ENCODE measurements at places on chromosomes 7 and 10.

GRCh38 chr7:114711241-114711640 lies 210.7 kb upstream of the MDFIC start:
- no peak for DNase-seq

DNA sequence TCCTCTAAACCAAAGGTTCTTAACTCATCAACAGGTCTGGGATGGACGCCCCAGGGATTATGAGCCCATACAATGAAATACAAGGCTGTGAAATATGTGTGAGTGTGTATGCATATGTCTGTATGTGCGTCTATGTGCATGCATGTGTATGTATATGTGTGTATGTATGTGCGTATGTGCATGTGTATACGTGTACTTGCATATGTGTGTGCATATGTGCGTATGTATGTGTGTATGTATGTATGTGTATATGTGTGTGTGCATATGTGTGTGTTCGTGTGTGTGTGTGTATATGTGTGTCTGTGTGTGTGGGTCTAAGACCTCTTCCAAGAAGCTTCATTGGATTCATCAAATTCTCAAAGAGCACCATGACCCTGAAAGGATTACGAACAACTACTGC lies 112.3 kb downstream of the SFMBT2 start:
- DNase-seq = no peak

- no peak for DNase-seq
Measured at GRCh38 chr10:132145002-132145401, 41.7 kb upstream of the DPYSL4 start.

- DNase-seq = no peak
Measured at GRCh38 chr7:138400400-138400886, 59.6 kb upstream of the TRIM24 start.

DNA sequence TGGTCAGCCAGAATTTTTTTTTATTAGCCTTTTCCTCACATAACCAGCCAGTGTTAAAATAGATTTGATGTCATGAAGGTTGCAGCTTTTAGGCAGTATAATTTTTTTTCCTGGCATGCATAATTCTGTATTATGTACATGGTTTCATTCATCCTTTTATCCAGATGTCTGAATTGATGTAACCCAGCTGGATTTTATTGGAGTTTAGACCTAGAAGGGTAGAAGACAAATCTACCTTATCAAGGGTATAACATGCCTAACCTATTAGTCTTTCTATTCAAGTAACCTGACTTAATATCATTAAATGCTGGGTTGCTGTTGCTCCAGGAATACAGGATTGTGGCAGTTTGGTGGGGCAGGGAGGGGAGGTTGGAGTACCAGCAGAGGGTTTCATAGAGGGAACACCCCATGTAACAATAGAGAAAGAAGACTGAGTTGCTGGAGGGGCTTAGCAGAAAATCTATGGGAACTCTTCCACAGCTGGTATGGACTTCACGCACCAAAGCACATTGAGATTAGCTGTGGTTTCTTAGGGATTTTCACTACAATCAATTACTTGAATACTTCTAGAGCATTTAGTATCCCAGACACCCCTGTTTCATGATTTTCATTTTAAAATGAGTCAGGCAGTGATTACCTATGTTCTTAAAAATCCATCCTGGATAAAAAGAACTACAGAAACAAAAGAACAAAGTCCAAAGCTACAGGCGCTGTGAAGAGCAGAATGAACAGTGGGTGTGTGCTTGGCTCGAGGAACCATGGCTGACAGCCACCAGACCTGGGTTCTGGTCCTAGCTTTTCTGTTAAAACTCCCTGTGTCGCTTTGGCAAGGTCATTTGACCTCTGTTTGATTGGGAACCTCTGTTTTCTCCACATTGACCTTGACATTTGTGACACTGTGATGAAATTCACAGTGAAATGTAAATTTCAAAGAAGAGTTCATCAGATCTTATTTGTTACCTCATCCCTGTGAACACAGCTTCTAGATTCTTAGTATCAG lies 93.5 kb downstream of the CREM start:
- no peak for DNase-seq

DNA sequence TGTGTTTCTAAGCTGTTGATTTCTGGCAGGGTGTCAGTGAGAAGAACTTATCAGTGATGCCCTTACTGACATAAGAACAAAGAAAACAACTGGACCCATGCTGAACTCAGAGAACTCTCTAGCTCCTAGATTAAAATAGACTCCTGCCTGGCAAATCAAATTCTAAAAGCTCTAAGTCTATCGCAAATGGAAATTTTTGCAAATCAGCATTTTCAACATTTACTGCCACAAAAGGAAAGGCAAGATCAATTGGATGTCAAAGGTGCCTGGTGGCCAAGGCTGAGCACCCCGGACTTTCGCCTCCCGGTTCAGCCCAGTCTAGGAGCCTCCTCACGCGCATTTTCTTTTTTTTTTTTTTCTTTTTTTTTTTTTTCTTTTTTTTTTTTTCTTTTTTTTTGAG lies 251.6 kb downstream of the TCERG1L start:
- no peak for DNase-seq

DNA sequence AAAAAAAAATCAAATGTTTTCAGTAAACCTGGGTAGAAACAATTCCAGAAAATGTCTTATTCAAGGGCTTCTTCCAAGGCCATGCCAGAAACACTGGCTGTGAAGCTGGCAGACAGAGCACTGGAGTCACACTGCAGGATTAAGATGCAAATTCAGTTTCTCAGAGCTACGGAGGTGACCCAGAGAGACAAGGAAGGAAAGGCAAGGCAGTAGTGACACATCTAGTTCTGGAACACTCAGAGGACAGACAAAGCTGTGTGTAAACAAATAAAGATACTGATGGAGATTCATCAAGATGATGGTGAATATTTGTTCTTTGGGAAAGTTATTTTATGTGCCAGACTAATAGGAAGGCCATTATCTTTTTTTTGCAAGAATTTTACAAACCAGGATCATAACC lies 608.3 kb upstream of the C7orf33 start:
- no peak for DNase-seq

GRCh38 chr10:6659451-6659850 lies 79.4 kb upstream of the PRKCQ start:
- no peak for DNase-seq

DNA sequence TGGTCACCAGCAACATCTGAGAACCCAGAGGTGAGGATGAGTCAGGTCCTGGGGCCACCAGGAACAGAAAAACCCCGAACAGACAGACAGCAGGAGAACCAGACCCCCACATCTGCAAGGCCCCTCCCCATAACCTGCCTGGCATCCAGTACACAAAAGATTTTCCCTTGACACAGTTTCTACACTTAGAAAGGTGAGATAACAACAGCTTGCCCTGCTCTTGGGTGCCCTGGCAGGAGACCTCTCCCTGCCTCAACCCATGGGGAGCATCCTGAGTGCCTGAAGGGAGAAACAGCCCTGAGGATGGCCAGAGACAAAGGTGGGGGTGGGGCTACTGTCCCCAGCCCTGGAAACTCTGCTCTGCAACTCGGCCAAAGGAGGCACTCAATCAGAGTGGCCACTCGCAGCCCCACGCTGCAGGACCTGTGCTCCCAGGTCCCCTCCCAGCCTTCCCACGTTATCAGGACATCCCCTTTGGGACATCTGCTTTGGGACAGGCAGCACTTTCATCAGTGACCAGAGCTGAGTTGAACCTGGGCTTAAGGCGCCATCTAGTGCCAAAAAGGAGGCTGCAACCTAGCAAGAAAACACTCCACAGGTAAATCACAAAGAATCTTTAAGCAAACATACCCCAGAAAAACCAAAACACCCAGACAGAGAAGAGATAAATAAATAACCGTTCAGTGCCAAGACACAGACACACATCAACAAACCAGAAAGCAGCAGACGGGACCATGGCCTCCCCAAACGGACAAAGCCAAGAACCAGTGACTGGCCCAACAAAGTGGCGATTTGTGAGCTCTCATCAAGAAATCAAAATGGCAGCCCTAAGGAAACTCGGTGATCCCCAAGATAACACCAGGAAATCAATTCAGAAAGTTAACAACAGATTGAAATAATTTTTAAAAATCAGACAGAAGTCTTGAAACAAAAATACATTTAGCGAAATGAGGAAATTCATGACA lies 233.7 kb downstream of the PTPRN2 start:
- no peak for DNase-seq

DNA sequence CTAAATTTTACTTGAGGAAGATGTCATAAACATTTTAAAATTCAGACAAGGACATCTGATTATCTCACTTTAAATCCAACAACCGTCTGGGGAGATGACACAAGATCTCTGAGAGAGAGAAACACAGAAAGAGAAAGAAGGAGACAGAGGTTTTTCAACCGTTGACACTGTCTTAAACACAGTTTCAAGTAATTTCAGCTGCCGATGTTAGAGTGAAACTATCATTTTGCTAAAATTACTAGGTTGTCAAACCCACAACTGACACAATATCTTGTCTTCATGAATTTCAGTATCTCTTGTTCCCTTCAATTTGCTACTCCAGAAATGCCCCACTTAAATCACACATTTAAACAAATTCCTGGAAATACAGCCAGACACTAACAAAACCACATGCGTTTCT lies 174.8 kb downstream of the RAPGEF5 start:
- DNase-seq = no peak

- DNase-seq = no peak
Measured at GRCh38 chr7:110719741-110720140, 371.2 kb upstream of the LRRN3 start.

DNA sequence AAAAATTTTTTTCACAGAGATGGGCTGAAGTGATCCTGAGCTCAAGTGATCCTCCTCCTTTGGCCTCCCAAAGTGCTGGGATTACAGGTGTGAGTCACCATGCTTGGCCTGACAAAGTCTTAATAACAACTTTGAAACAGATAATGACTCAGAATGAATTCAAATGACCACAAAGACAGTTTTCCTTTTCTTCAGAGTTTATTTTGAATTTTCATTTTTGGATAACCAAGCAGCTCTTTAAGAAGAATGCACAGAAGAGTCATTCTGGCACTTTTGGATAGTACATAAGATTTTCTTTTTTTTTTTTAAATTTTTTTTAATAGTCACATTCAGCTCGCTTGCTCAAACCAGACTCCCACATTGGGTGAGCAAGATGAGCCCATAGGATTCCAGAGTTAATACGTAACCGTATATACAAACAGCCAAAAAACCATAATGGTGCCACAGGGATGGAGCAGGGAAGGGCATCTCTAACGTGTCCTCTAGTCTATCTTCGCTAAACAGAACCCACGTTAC lies 43.0 kb upstream of the NMT2 start:
- no peak for DNase-seq

- DNase-seq = no peak
Measured at GRCh38 chr10:100887761-100888296, 24.9 kb upstream of the SLF2 start.

- DNase-seq = no peak
Measured at GRCh38 chr10:101006593-101007098, 7.0 kb downstream of the LZTS2 start.

GRCh38 chr10:118682533-118682932 lies 72.2 kb downstream of the CACUL1 start:
- no peak for DNase-seq

DNA sequence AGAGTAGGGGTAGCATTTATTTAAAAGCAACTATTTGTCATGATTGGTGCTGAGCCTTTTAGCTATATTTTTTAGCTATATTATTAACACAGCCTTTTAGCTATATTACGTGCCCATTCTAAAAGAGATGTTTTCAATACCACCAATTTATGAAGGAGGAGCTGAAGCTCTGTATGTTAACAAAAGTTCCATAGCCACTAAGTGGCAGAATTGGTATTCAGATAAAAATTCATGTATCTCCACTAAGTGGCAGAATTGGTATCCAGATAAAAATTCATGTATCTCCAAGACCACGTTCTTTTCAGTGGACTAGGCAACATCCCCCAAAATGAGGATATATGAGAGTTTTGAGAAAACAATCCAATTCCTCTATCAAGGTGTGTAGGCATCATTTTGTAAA lies 268.6 kb downstream of the HGF start:
- DNase-seq = no peak

GRCh38 chr10:79910836-79911235 lies 38.1 kb downstream of the SFTPD start:
- no peak for DNase-seq

DNA sequence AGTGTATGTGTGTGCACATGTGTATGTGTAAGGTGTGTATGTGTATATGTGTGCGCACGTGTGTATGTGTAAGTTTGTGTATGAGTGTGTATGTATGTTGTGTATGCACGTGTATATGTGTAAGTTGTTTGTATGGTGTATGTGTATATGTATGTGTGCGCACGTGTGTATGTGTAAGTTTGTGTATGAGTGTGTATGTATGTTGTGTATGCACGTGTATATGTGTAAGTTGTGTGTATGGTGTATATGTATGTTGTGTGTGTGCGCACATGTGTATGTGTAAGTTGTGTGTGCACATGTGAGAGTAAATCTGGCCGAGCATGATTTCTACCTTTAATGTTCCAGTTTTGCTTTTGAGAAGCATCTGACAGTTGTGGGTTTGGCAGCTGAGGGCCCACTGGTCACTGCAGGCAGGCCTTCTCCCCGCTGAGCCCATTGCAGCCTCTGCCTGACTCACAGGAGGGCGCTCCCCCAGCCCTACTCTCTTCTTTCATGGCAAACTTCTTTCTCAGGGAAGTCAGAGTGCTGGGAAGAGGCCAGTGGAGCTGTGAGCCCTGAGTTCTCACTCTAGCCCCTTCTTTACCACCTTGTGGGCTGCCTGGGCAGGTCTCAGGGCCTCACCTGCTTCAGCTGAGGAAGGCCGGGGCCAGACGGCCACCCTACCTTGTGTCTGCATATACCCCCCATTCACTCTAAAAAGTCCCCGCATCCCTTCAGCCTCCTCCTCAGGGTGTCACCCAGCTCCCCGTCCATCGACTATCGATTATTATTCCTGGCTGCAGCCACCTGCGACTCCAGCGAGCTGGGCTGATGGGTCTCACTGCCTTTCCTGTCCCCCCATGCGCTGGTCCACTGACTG lies 11.2 kb downstream of the WDR86 start:
- DNase-seq = no peak

DNA sequence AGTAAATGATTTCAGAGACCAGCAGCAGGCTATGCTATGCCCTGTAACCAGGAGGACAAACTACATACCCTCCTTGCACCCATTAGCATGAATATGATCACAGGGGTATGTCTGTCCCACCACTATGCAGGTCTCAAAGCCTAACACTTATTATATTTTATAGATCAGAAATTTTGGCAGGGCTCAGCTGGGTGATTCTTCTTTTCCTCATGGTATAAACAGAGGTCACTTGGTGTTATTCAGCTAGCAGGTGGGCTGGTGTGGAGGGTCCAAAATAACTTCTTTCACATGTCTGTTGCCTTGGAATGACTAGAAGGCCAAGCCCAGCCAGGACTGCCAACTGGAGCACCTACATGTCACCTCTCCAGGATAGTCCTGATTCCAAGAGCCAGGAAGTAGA lies 252.9 kb downstream of the ARHGAP12 start:
- DNase-seq = no peak

DNA sequence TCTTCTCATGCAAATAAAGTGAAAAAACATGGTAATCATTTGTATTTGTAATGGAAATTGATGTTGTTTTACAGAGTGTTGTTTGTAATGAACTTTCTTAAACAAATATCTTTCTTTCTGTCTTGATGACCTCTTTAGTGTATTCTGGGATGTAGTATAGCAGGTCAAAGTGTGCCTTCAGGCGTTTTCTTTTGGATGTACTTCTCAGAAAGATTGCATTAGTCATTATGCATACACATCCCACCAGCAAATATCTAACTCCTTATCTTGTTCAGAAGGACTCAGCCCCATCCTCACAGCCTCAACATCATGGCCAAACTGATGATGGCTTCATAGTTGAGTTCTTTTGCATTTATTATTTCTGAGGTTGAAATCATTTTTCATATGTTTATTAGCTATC lies 124.7 kb downstream of the LRRC18 start:
- no peak for DNase-seq

All from activated CD8-positive, alpha-beta memory T cell treated with anti-CD3 and anti-CD28 coated beads for 1 hour (primary cell).